Kidney tubule cell (primary cell): ENCODE measurements at places on chromosomes 16 and 17.

DNA sequence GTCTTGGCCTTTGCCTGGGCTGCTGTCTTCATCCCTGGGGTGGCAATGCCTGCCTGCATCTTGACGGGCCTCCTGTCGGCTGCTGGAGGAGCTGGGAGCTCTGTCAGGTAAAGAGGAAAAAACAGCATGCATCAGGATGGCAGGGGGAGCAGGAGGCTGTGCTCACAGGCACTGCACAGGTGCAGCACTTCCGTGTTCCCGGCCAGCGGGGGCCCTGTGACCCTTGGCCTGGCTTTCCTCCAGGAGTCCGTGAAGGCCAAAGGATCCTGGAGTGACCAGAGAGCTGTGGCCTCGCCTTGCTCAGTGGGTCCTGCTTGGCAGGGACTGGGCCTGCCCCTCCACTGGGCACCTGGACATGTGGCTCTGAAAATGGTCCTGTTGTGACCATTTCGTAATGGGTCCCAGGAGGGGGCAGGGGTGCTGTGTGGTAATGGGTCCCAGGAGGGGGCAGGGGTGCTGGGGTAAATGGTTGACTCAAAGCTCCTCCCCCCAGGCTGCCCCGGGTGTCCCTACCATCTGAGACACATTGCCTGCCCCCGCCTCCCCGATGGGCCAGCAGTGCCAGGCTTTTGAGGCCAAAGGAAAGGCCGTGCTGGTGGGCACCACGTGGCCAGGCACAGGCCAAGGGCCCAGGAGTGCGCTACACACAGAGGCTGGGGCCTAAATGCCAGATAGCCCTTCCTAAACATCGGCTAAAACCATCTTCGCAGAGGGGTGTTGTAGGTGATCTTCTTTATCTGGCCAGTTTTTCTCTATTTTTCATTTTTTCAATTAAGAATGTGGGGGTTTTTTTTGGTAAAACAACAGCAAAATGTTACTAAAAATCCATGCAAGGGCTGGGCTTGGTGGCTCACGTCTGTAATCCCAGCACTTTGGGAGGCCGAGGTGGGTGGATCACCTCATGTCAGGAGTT is 4.0 kb upstream of the FASN start:
- DNase-seq, result peak; percentile 36

- DNase-seq, result peak; percentile 68
These were observed at the start of gene YBX2 for GRCh38 chr17:7294614-7295153. TSS of gene YBX2 (minus strand) at chr17:7294639. CDS start at chr17:7294500, 139 bp downstream.

DNA sequence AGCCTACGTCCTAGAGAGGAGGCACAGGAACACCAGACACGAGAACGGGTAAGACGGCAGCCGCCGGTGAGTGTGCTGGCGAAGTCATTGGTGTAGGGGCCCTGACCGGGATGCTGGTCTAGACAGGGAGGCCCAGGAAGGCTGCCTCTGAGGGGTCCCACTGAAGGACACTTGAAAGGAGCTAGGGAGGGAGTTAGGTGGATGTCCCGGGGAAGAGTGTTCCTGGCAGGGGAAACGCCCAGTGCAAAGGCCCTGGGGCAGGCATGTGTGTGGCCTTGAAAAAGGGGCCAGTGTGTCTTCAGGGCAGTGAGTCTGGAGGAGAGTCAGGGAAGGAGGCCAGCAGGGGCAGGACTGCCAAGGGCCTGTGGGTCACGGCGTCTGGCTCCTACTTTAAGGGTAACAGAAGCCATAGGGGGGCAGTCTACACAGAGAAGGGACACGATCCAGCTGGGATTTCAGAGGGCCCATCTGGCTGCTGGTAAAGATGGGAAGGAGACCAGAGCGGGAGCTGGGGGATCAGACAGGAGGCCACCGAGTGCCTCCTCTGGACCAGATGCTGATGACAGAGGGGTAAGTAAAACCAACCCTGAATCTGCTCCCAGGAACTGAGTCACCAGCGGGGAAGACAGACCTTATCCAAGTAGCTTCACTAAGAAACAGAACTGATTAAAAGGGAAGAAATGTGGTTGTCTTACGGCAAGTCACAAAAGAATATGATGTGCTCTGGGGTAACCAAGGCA is 115.9 kb downstream of the LITAF start:
- no peak for DNase-seq

DNA sequence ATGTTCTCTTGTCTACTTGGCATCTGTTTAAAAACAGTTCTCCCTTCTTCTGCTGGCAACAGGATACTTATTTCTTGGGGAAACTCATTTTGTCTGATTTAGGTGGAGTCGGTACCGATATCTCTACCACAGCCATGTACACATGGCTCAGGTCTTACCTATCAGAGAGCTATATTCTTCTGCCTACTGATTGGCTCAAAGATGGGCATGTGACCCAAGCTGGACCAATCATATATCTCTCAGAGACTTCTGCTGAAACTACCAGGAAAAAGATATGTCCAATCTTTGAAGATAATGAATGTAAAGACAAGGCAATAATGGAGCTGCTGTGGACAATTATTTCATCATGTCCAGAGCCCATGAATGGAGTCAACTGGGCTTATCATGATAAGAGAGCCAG is 21.6 kb upstream of the SHISA9 start:
- no peak for DNase-seq

- peak; percentile 42 for DNase-seq
These were observed 52.4 kb upstream of the IRX5 start for GRCh38 chr16:54878301-54878700.

DNA sequence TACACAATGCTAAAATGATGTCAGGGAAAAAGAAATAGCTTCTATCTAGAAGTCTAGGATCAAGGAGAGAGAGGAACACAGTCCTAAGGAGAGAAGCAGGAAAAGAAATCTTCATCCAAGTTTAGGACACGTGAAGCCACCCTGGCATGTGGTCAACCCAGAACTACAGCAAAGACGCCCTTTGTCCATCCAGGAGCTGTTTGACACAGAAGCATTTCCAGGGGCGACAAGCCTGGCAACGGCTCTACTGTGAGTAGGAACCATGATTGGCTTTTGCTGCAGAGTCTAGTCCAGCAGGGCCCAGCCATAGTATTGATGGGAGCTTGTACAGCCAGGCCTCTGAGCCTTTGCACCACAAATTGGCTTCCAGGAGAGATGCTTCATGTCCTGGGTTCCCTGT is 185.4 kb upstream of the RPL38 start:
- no peak for DNase-seq

DNA sequence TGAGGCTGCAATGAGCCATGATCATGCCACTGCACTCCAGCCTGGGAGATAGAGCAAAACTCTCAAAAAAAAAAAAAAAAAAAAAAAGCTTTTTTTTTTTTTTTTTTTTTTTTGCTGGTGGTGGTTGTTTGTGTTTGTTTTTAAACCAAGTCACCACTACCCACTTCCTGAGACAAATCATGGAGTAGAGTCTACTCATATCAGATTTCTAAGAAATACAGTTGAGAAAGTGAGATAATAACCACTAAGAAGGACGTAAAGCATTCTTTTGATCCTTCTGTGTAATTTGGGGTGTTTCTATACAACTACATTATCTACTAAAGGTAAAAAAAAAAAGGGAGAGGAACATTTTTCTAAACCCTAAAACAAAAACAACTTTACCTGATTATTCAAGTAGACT is 38.0 kb downstream of the AXIN2 start:
- DNase-seq, result no peak

GRCh38 chr17:36846410-36847292 is 90.6 kb upstream of the LHX1 start:
- DNase-seq, result no peak

DNA sequence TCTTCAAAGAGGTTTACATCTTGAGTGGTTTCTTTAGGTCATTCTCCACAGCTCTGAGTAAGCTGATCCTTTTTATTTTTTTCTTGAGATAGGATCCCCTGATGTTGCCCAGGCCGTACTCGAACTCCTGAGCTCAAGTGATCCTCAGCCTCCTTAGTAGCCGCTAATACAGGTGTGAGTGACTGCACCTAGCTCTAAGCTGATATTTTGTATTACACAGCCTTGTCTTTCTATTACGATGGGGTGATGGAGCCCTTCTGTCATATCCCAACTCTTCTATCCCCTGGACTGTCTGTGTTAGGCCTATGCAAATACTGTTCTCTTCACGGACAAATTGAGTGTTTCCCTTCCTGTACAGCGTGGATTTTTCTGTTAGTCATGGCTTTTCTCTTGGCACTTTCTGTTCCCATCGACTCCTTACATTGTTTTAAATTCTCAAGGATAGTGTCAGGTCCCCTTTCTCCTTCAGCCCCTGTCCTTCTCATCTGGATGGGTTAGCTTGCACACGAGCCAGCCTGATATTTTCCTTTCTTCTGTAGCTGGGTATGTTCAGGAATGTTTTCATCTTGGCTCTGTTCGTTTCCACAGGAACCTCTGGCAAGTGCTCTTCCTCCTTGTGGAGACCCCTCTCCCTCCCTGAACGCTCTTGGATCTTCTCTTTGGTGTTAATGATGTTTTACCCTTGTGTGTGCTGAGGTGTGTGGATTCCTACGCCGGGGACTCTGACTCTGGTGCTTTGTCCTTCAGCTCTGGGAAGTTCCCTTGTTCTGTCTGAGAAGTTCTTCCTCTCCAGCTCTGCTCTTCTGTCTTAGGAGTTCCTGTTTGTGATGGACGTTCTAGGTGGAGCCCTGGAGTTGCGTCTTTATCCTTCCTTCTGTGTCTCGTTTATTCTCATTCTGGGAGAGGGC is 2.3 kb downstream of the BANP start:
- peak; percentile 26 for DNase-seq

- no peak for DNase-seq
These were observed 91.7 kb upstream of the TOB1 start for GRCh38 chr17:50957600-50958575.

DNA sequence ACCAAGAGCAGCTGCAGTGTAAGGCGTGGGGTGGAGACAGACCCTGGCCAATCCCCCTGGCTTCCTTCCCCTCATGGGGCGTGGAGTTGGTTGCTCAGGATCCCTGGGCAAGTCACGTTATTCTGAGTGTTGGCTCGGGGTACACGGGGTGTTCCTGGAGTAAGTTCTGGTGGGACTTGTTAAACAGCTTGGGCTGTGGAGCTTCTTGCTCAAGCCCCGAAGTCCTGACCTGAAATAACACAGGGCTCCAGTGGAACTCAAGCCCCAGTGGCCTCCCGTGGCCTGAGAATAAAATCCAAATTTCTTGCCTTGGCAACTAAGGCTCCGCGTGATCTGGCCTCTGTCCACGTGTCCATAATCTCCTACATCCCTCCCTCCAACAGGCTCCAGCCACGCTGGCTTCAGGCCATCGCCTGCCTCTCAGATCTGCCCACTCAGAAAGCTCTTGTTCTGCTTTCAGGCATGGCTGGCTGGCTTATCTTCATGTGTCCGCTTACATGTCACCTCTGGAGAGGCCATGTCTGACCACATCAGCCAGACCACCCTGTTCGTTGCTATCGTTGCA is 49.3 kb upstream of the BCO1 start:
- DNase-seq, result no peak

GRCh38 chr16:28189245-28189644 is 22.5 kb downstream of the XPO6 start:
- DNase-seq, result peak; percentile 28
